ENCODE measurements at places on chromosomes 2 and 18.
A peak's percentile ranks its signal among the peaks of the same experiment; 100 is the strongest.

GRCh38 chr18:74597662-74598349 lies at the start of gene ZNF407:
Gene ZNF407, plus strand, starts transcription at chr18:74597870. Its CDS starts 33,150 bp downstream, at chr18:74631020.
- peak; percentile 68 for DNase-seq

- DNase-seq: peak; percentile 16
Measured at GRCh38 chr18:70454704-70455322, 166.0 kb downstream of the SOCS6 start.

GRCh38 chr18:10035281-10035991 lies 121.6 kb downstream of the VAPA start:
- no peak for DNase-seq

- DNase-seq: no peak
Measured at GRCh38 chr2:201114350-201114749, 1.6 kb upstream of the CFLAR start.
